ENCODE measurements at places on chromosomes 5 and 9.

GRCh38 chr5:54180630-54181031, 129.7 kb downstream of the ARL15 start:
- DNase-seq, result no peak

GRCh38 chr9:36177571-36177970, 8.4 kb downstream of the CCIN start:
- no peak for DNase-seq

GRCh38 chr5:147397616-147398015, 112.3 kb downstream of the DPYSL3 start:
- no peak for DNase-seq

DNA sequence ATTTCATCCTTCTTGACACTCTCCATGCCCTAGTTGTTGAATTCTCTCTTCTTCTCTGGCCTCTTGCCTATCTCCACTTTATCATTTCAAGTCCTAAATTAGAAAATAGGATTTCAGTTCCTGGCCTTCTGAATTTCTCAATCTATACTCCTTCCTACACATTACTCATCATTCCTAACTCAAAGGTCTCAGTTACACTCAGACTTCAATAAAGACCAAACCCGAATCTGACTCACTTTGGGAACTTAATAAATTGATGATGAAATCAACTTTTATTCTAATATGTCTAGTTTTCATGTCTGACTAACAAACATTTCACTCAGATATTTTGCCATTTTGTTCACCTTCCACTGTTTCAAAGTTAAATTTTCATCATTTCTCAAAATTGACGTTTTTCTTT, 113.6 kb upstream of the TSLP start:
- DNase-seq, result no peak

DNA sequence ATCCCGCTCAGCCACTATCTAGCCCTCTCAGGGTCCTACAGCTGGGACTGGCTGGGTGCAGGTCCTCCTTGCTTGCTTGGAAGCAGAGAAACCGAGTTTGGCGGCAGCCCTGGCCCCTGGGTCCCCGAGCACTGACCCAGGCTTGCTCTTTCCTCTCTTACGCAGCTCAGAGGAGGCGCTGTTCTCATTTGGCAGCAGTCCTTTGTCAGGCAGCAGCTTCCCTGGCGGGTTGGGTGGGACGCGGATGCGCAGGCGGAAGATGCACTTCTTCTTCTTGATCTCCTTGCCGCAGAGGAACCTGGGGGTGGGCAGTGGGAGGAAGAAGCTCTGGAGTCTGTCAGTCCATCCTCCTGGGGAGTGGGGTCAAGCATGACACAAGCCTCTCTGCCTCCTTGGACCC, 14.5 kb downstream of the PHF19 start:
- no peak for DNase-seq

GRCh38 chr9:107631788-107632187, 142.2 kb upstream of the KLF4 start:
- no peak for DNase-seq
